ENCODE measurements at places on chromosomes 5 and 9. TPM values are rescaled to one million over a fixed set of nuclear protein-coding genes. Genes with fewer than 3 reads are reported as not detected.

- no peak for DNase-seq
Measured at GRCh38 chr9:32606811-32607210, 28.7 kb downstream of the TAF1L start.

DNA sequence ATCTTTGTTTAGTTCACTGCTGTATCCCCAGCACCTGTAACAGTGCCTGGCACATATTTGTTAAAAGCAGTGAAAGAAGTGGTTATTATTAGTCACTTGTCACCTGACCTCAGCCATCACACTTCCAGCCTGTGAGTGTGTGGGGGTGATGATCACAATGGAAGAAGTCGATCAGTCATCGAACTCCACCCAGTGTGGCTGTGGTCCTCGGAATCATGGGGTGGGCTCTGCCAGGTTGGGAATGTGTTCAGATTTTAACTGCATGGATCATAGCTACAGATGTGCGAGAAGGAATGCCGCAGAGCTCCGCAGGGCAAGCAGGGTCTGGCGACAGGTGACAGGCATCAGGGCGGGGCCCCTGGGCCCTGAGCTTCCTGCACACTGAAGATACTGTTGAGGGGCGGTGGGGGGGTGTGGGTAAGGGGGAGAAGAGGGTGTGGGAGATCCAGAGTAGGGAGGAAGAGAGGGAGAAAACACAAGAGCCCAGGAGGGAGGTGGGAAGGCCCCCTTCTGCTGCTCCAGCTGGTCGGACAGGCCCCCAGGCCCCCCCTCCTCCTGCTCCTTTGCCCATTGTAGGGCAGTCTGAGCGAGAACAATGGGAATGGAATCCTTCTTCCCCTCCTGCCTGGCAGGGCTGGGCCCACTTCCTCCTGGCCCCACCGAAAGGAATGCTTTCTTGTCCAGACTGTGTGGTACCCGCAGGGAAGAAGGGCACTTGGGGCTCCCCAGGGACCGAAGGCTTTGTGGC lies 89.6 kb downstream of the SPRY4 start:
- no peak for DNase-seq

GRCh38 chr5:128263357-128263756 lies 179.8 kb downstream of the SLC12A2 start:
- no peak for DNase-seq

MARCHF11 gene
- total RNA-seq = not detected

PLCXD3 gene
- not detected for total RNA-seq

AMACR gene
- 26.3 TPM for total RNA-seq

CD274 gene
- 0.13 TPM for total RNA-seq

DNA sequence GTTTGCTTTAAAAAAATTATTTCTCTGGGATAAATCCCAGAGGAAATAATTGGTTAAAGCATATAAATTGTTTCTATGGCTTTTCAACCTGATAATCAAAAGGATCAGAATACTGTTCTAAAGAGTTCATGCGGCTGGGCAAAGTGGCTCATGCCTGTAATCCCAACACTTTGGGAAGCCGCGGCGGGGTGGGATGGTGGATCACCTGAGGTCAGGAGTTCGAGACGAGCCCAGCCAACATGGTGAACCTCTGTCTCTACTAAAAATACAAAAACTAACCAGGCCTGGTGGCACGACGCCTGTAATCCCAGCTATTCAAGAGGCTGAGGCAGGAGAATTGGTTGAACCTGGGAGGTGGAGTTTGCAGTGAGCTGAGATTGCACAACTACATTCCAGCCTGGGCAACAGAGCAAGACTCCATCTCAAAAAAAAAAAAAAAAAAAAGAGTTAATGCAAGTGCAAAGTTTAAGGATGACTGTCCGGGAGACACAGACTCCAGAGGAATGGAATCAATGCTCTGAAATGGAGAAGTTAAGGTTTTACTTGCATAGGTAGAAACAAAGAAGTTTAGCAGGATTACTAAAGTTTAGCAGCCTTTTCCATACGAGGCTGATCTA lies 16.6 kb upstream of the GRHPR start:
- no peak for DNase-seq

DNA sequence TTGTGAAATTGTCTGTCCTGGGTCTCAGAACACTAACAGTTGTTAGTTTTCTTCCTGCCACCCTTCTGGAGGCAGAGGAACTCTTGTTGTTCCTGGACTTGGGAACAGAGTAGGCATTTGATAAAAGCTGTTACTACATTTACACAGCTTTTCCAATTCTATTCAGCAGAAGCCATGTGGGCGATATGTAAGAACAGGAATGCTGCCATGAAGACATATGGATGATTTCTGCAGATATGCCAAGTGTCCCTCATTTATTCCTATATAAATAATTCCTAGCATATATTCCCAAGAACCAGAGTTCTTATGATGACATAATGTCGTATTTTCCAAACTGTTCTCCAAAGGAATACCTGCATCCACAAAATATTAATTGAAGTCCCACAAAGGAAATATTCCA lies 135.9 kb upstream of the DAB2 start:
- no peak for DNase-seq

- no peak for DNase-seq
Measured at GRCh38 chr9:128902351-128903078, 18.3 kb upstream of the PHYHD1 start.

DNA sequence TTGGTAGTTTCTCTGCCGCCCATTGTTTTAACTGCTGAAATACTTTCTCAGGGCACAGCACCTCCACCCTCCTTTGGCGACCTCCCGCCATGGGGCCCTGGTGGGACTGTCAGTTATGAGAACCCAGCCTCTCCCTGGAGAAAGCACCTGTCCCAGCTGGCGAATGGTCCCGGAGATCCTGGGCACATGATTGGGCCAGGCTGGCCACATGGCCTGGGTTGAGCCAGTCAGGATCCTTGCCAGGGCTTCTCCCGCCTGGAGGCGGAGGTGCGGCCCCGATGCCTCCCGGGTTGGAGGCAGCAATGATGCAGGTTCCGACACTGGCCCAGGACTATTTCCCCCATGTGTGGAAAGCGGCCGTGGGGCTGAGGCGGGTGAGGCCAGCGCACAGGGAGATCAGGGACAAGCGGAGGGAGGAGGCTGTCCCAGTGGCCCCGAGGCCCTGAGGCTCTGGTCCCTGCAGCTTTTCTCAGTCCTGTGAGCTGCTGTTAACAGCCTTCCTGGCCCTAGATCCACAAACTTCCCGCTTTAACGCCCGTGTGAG lies 13.6 kb downstream of the UNC5A start:
- DNase-seq = no peak

GRCh38 chr5:143013176-143013891 lies 243.2 kb downstream of the ARHGAP26 start:
- no peak for DNase-seq

Data from MG63 (cell line).